ENCODE measurements at places on chromosomes 4 and X.

DNA sequence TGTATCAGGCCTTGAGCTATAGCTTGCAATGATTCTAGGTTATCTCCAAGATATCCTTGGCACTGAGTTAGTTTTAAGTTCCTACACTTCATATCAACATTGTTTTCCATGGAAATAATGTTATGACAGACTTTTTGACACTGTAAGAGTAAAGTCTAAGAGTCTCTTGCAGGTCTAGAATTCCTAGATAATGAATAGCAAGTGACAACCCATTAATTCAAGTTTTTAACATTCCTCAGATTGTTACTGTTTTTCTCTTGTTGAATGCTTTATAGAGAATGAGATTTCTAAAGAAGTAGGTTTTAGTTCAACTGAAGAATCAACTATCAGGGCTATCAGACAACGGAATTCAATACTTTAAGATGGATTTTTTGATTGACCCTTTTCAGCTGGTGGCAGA lies 276.1 kb downstream of the PPP3CA start:
- DNase-seq, result no peak

- DNase-seq, result no peak
Measured at GRCh38 chr4:98314791-98315565, 53.8 kb downstream of the RAP1GDS1 start.

- no peak for DNase-seq
Measured at GRCh38 chr4:163217505-163217904, 50.8 kb upstream of the NAF1 start.

DNA sequence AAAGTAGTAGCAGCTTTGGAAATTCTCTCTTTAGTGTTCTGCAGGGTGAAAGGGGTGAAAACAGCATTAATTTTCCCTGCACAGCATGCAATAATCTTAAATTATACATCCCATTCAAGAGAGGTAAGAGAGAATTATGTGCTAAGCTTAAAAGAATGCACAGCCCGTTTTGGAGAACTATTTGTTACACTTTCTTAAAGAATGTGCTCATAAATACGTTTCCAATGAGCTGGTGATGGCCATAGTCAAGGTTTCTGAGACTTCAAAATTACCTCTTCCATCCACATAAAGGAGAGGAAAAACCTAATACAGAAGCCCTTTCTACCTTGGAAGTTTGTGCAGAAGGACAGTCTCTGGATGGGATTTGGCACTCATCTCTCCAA lies 766.7 kb upstream of the TENM3 start:
- DNase-seq, result peak; percentile 13

- no peak for DNase-seq
Measured at GRCh38 chr4:148857973-148858534, 415.8 kb upstream of the NR3C2 start.

DNA sequence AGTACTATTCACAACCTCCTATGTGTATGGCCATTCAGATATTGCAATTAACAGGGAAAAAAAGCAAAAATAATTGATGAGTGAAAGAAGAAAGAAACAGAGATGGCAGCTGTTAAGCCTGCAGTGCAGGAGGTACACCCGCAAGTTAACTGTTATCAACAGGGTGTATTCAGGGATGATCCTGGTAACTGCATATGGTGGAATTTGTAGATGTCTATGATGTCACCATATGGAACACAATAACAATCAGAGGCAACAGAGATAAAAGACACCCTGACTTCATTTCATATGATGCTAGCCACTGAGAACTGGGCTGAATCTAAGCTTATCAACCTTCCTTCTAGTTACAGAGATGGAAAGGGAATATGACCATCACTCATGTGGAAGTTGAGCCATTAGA lies 96.5 kb downstream of the PDGFC start:
- no peak for DNase-seq

DNA sequence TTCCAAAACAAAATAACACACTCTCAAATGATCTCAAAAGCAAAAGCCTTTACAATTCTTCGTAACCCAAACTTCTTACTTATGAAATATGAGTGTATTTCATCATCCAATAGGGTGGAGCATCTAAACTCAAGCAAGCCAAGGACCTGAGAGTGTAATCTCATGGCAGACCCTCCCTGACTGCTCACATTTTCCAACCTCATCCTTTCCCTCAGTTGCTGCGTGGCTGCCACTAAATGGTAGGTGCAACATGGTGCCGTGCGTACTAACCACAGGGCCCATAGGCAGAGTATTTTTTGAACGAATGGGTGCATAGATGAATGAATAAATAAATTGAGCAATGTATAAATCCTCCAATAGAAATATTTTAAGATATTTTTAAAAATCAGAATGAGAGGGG lies 45.4 kb downstream of the TTC29 start:
- DNase-seq, result no peak

- no peak for DNase-seq
Measured at GRCh38 chrX:78754917-78755316, 7.4 kb downstream of the LPAR4 start.

DNA sequence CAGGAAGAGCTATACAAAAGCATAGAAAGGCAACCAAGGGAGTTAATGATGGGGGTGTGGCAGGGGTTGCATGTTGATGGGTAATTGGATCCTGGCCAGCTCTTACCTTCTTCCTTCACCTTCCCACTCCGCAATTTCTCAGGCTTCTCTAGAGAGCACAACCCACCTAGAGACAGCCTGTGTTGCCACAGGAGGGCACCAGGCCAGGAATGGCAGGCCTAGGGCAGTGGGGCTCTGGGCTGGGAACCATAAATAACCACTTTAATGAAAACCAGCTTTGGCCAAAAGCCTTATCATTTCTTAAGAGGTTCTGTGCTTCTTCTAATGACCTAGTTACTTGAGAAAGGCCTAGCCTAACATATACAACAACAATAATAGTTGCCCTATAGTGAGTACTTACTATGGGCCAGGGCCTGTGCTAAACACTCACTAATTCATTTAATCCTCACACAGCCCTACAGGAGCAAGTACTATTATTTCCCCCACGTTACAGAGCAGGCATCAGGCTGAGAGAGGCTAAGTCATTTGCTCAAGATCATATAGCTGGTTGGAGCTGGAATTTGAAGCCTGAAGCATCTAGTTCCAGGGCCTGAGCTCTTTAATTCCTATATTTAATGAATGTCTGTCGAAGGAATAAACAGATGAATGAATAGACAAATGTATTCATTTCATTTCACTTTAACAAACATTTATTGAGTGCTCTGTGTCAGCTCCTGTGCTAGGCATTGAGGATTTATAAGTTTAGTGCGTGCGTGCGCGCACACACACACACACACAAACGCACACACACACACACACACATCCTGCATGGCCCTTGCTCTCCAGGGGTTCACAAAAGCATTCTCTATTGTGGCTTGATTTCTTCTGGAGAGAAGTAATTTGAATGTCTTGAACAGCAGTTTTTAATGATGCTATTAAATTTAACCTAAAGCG lies 66.8 kb downstream of the RTL9 start:
- DNase-seq, result no peak

GRCh38 chrX:72030431-72030830 lies 101.3 kb downstream of the RTL5 start:
- no peak for DNase-seq

DNA sequence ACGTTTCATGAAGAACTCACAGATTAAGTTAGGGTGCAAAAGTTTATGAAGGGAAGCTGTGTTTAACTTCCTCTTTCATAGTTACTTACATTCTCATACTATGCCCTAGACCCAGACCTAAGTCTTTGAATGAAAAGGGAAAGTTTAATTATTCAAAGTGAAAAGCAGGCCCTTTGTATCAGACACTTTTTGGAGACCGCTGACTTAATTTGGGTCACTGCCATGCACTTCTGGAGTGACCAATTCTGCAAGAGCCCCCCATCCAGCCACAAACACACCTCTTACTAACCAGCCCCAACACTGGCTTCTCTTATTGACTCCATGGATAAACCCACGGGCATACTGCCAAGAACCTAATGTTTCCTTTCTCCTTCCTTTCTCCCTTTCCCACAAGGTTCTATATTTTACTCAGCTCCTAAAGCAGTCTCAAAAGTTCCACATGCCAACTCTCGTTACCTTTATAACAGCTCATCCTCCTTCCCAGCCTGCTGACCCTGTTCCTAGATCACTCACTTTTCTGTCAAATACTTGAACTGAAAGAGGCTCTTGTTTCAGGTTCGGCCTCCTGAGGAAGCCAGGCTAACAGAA lies 34.5 kb downstream of the ABCE1 start:
- DNase-seq, result no peak

- DNase-seq, result no peak
Measured at GRCh38 chr4:93532234-93532633, 296.3 kb upstream of the ATOH1 start.

- no peak for DNase-seq
Measured at GRCh38 chr4:144663834-144664475, 18.0 kb downstream of the HHIP start.

DNA sequence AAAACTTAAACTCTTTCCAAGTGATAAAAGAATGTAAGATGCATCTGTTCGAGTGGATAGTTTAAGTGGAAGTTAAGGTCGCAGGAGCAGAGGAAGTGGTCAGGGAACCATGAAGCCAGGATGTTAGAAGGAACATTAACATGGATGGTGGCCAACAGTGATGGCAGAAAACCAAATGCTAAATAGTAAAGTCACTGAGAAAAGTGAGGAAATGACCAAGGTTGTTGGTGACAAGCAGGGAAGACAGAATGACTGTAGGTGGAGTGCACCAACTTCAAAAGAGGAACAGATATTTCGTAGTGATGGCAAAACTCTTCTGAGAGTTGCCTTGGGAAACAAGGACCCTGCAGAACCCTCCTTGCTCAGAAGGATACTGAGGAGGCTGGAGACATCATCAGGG lies 226.2 kb downstream of the PALLD start:
- no peak for DNase-seq

GRCh38 chr4:137960371-137961050 lies 281.6 kb downstream of the SLC7A11 start:
- DNase-seq, result peak; percentile 85

DNA sequence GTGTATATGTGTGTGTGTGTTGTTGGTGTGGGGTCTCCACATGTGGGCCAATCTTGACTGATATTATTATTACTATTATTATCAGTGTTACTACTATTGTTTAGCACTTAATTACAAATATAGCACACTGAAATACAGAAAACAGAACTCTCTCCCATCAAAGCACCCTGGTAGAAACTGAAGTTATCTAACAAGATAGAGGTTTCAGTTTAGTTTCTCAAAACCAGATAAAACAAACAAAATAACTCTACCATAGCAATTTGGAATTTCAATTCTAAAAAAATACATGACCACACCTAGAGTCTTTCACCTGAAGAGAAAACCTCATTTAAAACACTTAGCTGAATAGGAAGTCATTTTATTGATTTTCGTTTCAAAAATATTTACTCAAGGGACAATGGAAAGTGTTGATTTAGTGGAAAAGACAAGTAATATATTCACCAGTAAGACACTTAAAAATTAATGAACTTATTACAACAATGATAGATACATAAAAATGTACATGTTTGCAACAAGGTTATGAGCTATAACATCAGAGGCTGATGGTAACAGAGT lies 252.3 kb downstream of the PDHA2 start:
- DNase-seq, result no peak

DNA sequence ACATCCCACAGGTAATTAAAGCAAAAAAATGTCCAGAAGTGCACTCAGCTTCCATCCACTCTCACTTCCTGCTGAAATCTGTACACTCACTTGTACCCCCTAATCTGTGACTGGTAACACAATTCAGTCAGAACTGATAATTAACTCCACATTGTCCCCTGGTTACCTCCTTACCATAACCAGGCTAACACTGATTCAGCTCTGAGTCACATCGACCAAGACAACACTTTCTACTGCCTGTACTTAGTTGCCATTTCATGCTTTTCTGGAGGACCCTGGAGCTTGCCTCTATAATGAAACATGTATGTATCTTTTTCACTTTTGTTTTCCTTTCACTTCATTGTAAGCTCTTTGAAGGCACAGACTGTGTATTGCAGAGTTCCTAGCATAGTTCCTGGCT lies 130.9 kb upstream of the GABRG1 start:
- DNase-seq, result peak; percentile 62

DNA sequence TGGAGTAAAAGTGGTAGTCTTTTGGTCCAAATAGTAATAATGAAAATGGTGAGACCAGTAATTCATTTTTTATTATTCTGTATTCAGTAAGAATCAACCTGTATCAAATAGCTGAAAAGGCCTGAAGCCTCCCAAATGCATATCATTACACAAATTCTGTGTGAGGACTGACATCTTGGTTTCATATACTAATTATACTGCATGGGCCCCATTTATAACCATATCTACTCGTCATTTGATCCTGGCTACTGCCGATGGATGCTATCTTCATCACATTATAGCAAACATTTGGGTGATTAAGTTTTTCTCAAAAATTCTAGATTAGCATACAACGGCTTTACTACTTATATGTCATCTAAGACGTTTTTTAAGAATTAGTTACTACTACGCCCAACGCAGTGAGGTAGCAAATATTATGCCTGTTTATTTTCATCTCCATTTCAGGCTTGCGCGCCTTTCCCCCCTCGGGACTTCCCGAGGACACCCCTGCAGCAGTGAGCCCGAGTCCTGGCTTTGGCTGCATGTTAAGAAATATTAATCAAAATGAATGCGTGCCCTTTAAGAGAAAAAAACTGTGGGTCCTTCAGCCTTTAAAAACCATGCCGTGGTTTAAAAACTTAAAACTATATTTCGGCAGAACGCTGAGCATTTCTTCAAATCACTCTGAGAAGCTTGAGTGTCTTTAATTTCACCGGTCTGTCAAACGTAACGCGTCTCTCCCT lies 814 bp upstream of the MMAA start:
- DNase-seq, result no peak

- peak; percentile 26 for DNase-seq
Measured at GRCh38 chrX:136953867-136954787, 73.6 kb upstream of the RBMX start.

GRCh38 chr4:87465739-87466366 lies 43.5 kb downstream of the NUDT9 start:
- peak; percentile 12 for DNase-seq

GRCh38 chr4:101857176-101857575 lies 66.6 kb downstream of the BANK1 start:
- no peak for DNase-seq

DNA sequence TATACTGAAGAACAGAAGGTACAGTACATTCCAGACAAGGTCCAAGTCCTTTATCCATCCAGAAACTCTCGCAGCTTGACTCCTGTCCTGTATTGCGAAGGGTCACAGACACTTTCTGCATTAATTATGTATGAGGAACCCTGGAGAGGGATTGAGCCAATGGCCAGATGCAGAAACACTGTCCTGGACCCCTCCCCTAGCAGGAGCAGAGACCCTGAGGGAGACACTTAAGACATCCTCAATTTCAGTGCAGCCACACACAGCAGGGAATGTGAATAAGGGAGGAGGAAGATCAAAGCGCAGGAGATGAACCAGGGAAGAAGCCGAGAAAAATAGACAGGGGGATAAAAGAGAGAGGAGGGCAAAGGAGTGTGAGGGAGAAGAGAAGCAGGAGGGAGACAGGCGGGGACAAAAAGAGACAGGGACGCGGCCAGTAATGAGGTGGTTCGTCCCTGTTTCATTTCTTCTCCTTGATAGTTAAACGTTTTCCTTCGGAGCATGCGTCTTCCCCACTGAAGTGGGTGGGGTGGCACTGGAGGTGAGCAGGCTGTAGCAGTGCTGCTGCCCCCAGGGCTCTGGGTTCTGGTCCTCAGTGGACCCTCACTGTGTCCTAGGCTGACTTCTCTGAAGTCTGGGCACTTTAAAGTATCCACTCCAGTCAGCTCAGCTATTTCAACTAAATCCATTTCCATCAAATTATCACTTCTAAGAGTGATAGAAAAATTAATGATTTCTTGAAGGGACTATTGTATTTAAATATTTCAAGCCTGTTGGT lies 356.4 kb upstream of the NOCT start:
- no peak for DNase-seq
